Upper lobe of left lung (tissue), 6 donors: ENCODE measurements at places on chromosomes 5 and 9. TPM values are rescaled to one million over a fixed set of nuclear protein-coding genes. Genes with fewer than 3 reads are reported as not detected.
A peak's percentile ranks its signal among the peaks of the same experiment; 100 is the strongest.

The PCDHGA2 gene
- 1.6 TPM for total RNA-seq

The CLTA gene
- 192 TPM for total RNA-seq

The STKLD1 gene
- total RNA-seq, result not detected

The MYOT gene
- total RNA-seq, result not detected

The BTNL3 gene
- 0.79 TPM for total RNA-seq

The STX17 gene
- 37.3 TPM for total RNA-seq

The C5orf34 gene
- total RNA-seq, result 0.79 TPM

The FBP1 gene
- total RNA-seq, result 423 TPM

The ADAMTS2 gene
- total RNA-seq, result 49.5 TPM

The PRXL2C gene
- total RNA-seq, result 32.7 TPM

The TNFSF8 gene
- total RNA-seq, result 6.3 TPM

DNA sequence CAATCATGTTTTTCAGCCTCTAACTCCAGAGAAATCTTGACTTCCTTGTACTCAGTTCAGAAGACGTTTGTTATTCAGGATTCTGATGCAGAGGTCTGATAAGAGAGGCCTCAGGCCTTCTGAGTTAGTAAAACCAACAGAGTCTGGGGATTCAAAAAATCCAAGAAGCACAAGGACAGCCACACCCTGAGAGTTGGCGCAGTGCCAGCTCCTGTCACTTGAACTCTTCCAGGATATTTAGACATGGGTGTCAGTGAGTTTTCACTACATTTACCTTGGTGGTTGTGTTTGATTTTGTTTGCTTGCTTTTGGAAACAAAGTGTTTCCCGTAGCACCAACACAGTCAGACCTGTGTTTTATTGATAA is 41.6 kb upstream of the PDE8B start:
- DNase-seq, result peak; percentile 43

DNA sequence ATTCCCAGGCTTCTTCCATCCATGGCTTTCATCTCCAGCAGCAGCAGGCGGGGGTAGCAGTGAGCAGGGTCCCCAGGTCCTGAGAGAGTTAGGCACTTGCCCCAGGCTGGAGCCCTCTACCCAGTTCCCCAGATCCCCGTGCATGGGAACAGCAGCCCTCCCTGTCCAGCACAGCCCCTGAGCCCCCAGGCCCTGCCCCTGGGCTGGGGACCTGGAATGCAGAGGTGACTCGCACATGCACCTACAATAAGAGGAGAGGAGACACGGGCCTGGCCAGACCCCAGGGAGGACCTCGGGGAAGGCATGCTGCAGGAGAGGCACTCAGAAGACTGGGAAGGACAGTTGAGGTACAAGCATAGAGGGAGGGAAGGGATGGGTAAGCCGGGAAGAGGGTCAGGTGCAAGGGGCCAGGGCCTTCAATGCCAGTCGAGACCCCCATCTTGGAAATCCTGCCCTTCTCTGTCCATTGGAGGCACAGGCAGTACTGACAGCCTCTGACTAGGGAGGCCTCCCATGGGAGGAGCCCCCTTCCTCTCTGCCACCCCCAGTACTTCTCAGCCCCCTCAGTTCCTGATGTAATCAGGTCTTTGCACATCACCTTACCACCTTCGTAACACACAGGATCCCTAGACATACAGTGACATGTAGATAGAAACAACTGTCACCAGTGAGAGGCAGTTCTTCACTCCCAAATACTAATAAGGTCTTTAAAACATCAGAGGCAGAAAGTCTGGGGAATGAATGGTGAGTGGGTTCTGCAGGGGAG is 135.3 kb upstream of the LMX1B start:
- DNase-seq, result peak; percentile 64

GRCh38 chr9:130144703-130145102 is 27.5 kb upstream of the NCS1 start:
- DNase-seq, result no peak

- DNase-seq, result no peak
Measured at GRCh38 chr5:109161914-109162683, 247.7 kb downstream of the PJA2 start.

GRCh38 chr5:77367741-77368140 is 124.4 kb downstream of the WDR41 start:
- DNase-seq, result no peak

DNA sequence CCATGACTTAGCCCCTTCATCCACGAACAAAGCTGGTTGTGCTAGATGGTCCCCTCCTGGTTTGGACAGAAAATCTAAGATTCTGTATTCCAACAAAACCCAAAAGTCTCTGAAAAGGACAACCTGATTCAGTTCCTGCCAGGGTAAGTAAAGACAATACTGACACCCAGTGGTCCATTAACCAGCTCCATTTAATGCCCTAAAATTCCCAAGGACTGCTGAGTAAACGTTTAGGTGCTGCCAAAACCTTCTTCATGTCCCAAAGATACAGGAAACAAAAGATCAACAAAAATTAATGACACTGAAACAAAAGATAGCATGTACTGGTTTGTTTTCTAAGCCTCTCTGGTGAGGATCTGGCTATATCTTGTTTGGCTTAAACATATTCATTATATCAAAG is 25.3 kb upstream of the PPP1R2B start:
- no peak for DNase-seq

- DNase-seq, result no peak
Measured at GRCh38 chr5:91302305-91302704, 80.8 kb downstream of the ARRDC3 start.

- DNase-seq, result no peak
Measured at GRCh38 chr5:15850939-15851341, 328.7 kb downstream of the MARCHF11 start.

DNA sequence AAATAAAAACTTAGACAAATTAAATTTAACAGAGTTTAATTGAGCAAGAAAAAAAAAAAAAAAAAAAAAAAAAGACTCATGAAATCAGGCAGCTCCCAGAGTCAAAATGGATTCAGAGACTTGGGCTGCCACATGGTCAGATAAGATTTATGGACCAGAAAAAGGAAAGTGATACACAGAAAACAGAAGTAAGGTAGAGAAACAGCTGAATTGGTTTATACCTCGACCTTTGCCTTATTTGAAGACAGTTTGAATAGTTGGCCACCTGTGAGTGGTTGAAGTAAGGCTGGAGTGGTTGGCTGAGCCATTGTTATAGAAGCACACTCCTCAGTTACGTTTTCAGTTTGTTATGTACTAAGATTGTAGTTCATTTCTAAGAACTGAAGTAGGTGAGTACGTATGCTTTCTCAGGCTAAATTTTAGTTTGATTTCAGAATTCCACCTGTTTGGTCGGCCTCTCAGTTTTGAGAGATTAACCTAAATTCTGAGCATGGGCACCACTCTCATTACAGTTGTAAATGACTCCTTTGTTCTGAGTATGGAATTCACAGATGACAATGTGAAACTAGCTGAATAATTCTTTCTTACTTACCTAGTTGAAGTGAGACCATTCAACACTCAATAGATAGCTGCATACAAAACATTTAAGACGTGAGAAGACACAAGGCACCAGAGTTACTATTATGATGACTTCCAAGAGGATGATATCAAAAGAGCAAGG is 149.0 kb downstream of the AOPEP start:
- DNase-seq, result no peak

GRCh38 chr9:130377612-130378011 is 67.1 kb upstream of the ASS1 start:
- no peak for DNase-seq

- no peak for DNase-seq
Measured at GRCh38 chr5:110099572-110099971, 409.8 kb downstream of the MAN2A1 start.

- no peak for DNase-seq
Measured at GRCh38 chr9:128124451-128124850, 3.1 kb downstream of the PTGES2 start.

GRCh38 chr9:112750764-112751055 is 150 bp downstream of the SNX30 start:
- no peak for DNase-seq

GRCh38 chr5:1665231-1665630 is 134.4 kb downstream of the MRPL36 start:
- DNase-seq, result no peak

DNA sequence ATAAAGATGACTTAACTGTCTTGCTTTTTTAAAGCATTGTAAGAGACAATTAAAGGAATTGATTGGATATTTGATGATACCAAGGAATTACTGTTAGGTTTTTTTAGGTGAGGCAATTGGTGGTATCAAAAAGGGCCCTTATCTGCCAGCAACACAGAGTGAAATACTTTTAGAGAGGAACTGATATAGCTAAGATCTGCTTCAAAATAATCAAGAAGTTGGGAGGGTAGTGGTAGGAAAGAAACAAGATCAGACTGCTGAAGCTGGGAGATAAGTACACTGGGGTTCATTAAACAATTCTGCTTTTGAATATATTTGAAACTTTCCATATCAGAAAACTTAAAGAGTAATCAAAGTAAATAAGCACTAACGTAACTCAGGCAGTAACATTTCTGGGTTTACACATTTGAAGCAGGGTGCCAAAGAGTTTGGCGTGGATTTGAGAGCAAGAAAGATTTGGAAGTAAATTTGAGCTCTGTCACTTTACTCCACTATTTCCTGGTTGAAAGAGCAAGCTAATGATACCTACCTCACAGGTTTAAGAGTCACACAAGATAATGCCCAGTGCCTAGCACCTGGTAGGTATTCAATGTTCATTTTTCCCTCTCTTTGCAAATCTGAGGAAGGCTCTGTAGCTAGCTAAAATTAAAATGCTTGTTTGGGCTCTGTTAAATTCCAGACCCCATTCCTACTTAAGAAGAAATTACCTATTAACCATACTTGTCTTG is 6.9 kb downstream of the ERMP1 start:
- no peak for DNase-seq

DNA sequence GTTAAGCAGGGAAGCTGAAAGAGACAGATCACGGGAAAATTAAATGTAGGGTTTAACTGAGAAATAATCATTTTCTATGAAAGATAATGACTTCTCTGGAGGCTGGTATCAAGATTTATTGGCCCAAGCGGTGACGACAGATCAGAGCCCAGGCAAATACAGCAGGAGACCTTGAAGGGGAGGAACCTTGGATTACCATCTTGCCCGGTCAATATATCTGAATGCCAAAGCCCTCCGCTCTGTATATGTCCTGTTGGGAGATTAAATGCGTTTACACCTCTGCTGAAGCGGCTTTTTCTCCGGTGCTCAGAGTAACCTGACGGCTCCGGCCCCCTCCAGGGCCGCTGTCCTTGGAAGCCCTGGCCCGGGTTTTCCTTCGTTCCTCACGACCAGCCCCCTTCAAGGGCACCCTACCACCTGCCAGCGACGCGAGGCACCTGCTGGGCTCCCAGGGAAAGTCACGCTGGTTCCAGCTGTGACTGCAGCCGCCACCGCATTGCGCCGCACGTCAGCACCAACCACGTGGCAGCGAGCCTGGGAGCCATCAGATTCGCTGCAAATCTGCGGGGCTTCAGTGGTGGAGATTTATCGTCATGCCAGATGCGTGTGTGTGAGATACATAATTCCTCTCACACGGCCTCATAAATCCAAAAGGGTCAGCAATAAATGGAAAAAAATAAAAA is 4.4 kb upstream of the QSOX2 start:
- DNase-seq, result no peak

DNA sequence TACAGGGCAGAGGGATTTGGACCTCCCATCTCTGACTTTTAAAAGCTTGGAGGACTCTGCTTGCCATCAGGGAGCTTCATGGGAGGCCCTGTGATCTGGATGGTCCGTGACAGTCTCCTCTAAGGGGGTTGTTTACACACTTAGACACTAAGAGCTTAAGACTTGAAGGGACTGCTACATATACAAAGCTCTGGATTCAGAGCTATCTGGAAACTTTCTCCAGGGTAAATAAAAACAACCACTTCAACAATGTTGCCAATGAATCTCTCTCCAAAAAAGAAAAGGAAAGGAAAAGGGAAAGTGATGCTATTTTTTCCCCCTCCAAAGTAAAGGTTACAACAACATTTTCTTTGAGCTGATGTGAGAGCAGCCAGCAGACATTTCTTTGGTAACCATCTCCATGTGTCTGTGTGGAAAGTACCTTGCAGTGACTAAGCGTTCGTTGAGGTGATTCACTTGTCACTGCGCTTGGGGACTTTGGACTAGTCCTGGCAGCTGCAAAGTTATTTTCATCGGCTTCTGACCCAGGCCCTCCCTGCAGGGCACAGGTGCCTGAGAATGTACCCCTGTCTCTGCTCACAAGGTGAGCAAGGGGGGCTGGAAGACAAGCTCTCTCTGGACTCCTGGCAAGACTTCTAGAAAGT is 262.1 kb upstream of the KLF4 start:
- DNase-seq, result no peak

- DNase-seq, result no peak
Measured at GRCh38 chr5:54083245-54083644, 227.1 kb downstream of the ARL15 start.

GRCh38 chr5:41686767-41687166 is 176.4 kb upstream of the PLCXD3 start:
- DNase-seq, result no peak
